ENCODE measurements at places on chromosomes 1 and 21. TPM values are rescaled to one million over a fixed set of nuclear protein-coding genes. Genes with fewer than 3 reads are reported as not detected.
A peak's percentile ranks its signal among the peaks of the same experiment; 100 is the strongest.

AMY1C gene
- not detected for total RNA-seq

- peak; percentile 76 for DNase-seq
- H3K36me3 ChIP-seq: no peaks in the 10 kb centered on the region
- H3K27me3 ChIP-seq: no peaks in the 10 kb centered on the region
Measured at GRCh38 chr21:35423709-35424108, 374.6 kb upstream of the RUNX1 start.

GRCh38 chr1:183550915-183551314 lies 39.3 kb downstream of the NCF2 start:
- peaks cover 3% of the 10 kb centered on the region for H3K4me1 ChIP-seq
- no peak for DNase-seq
- H3K36me3 ChIP-seq: peaks cover 32% of the 10 kb centered on the region
- no peak overlapping the region for H3K4me3 ChIP-seq
- H3K27ac ChIP-seq: no peak overlapping the region
- no peaks in the 10 kb centered on the region for H3K27me3 ChIP-seq

- H3K36me3 ChIP-seq: no peaks in the 10 kb centered on the region
- peak; percentile 67 for DNase-seq
- H3K27me3 ChIP-seq: no peaks in the 10 kb centered on the region
- H3K27ac ChIP-seq: no peak overlapping the region
- no peak overlapping the region for H3K4me3 ChIP-seq
Measured at GRCh38 chr1:29639741-29640427, 403.6 kb downstream of the PTPRU start.

DNA sequence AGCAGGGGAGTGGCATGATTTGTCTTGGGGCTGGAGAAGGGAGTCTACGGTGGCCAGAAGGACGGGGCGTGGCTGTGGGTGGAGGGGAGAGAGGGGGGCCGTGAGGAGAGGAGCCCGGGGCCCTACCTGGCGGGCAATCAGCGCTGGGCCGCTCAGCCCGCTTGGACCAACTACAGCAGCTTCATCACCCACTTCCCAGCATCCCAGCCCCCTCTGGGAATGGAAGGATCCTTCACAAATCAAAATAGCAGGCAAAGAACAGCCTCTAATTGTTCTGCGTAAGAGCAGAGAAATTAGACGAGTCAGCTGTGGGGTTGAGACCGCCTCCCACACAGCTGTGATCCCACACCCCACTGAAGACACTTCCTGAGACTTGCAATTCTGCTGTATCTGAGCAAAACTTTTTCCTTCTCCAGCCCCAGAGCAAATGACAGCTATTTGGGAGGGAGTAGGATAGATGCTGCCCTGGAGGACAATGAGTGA lies 43.5 kb downstream of the OPRD1 start:
- no peaks in the 10 kb centered on the region for H3K36me3 ChIP-seq
- DNase-seq: no peak
- peaks cover 29% of the 10 kb centered on the region for H3K27me3 ChIP-seq
- H3K4me1 ChIP-seq: no peaks in the 10 kb centered on the region

DNA sequence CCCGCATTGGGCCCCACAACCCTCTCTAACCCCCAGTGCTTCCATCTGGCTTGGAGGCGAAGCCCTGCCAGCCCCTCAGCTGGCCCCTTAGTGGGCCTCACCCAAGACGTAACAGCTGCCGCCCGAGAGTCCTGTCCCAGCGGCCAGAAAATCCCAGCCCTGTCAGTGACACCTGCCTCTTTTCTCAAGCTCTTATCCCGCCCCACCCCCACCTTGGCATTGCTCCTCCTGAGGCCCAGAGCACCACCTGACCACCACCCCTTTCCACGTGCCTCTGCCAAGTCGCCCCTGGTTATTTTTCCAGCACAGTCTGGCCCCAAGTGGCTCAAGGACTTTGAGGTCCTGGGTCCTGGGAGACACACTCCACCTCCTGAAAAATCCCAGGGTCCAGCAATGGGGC lies 5.9 kb upstream of the CTRC start:
- H3K36me3 ChIP-seq: peaks cover 4% of the 10 kb centered on the region
- peaks cover 17% of the 10 kb centered on the region for H3K4me1 ChIP-seq
- DNase-seq: no peak
- H3K27ac ChIP-seq: peak overlapping the region; percentile 27
- no peaks in the 10 kb centered on the region for H3K27me3 ChIP-seq

Measured in IMR-90 (cell line).